ENCODE measurements at places on chromosomes 3 and 15.

- DNase-seq = no peak
These were observed 37.1 kb downstream of the NANOGP8 start for GRCh38 chr15:35047996-35048395.

DNA sequence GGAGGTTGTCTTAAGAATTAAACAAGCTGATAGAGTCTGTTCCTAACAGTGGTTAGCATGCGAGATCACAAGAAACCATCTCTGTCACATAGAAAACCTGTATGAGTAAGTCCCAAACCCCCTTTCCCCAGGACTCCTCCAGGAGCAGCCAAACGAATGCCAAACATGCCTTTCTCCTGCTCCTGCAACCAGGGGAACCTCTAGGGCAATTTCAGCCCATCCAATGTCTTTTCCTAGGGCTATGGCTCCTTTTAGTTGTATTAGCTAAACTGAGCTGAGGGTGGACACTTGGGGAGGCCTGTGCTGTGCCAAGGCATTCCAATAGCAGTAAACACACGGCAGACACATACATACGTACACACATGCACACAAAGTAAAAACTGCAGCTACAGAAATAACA lies 36.5 kb upstream of the TIMP4 start:
- DNase-seq = no peak

- DNase-seq = peak; percentile 61
These were observed 619 bp downstream of the EIF2AK4 start for GRCh38 chr15:39934397-39935071.

DNA sequence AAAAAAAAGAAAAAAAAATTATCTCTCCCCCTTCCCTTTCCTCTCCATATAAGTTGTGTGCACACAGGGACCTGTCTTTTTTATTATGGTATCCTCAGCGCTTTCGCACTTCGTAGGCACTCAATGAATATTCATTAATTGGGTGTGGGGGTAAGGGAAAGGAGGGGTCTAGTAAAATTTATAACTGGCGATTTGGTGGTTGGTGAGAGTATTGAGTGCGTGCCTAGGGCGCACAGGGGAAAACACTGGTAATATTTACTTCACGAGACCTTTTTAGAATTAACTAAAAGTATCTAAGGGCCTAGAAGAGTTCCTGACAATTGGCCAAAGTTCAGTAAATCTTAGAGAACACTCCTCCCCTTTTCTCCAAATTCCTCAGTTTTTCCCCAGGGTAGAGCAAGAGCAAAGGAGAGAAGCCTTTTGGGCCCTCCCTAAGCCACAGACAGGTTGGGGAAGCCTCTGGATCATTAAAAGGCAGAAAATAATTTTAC lies 25.7 kb downstream of the TYRO3 start:
- DNase-seq = no peak

DNA sequence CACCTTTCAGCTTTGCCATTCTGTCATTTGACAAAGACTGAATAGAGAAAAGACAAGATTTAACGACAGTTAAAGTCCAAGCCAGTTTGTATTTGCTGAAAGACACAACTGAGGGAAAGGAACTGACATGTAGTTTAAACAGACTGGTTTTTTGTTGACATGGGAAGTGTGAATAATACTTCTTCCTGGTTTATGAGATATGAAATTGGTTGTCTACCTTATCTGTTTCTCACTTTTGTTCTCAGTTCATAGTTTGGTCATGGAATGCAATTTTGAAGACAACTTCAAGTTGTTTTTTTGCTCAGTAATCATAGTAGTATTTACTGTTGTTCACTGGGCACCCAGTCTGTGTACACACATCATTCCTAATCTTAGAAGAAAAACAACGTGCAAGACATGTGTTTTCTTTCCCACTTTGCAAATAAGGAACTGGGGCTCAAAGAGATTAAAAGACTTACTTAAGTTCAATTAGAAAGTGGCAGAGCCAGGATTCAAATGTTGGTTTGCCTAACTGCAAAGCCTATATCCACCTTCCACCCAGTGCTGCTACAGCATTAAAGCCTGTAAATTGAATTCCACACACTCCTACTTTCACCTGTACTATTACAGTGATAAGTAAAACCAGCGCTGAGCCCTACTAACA lies 103.5 kb downstream of the LPP start:
- DNase-seq = no peak

GRCh38 chr3:71425491-71426071 lies 157.9 kb downstream of the FOXP1 start:
- DNase-seq = no peak
